ENCODE measurements at places on chromosomes 3 and 15. TPM values are rescaled to one million over a fixed set of nuclear protein-coding genes. Genes with fewer than 3 reads are reported as not detected.

DNA sequence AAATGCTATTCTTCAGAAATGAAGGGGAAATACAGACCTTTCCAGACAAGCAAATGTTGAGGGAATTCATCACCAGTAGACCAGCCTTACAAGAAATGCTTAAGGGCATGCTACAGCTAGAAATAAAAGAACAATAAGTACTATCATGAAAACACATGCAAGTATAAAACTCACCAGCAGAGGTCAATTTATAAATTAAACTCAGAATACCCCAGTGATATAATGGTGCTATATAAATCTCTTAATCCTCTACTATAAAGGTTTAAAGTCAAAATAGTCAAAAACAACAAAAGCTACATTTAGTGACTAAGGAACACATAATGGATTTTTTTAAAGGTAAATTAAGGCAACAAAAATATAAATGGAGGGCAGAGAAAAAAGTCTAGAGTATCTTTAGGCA is 142.5 kb downstream of the CPNE4 start:
- H3K27me3 ChIP-seq: peaks cover 5% of the 10 kb centered on the region
- no peaks in the 10 kb centered on the region for H3K4me1 ChIP-seq
- no peak for DNase-seq
- no peaks in the 10 kb centered on the region for H3K36me3 ChIP-seq
- H3K27ac ChIP-seq: no peak overlapping the region

DNA sequence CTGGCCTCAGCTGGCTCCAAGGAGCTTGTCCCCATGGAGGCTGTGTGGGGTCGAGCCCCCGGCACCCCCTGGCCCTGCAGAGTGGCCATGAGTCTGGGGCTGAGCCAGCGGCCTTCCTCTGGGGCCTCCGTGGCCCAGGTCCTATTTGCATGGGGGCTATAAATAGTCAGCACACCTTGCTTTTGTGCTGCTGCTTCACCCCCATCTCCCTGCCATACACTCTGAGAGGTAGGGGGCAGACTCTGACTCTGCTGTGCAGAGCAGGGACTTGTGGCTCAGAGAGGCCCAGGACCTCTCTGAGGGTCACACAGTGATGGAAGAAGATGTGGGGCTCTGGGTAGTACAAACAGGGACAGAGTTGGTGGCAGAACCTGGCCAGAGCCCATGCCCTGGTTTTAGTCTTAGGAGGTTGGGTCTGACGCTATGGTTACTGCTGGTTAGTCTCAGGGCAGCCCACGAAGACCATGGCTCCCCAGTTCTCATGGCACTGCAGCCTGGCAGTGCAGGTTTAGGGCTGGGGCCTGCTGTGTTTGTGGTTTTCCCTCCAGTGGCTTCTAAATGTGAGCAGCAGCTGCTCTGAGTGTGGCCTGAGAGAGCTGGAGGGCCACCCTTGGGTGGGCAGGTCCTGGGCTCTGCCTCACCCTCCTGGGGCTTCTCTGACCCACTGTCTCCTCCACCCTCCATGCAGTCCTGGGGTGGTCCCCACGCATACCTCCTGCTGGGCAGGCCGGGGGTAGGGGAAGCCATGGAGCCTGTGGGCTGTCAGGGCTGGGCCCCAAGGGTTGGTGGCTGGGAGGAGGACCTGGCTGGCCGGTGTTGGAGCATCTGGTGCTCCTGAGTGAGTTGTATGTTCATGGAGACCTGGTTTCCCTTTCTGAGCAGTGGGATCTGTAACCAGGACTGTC is 13.6 kb downstream of the PRKCD start:
- peaks cover 5% of the 10 kb centered on the region for H3K4me1 ChIP-seq
- H3K27ac ChIP-seq: no peak overlapping the region
- DNase-seq: no peak

DNA sequence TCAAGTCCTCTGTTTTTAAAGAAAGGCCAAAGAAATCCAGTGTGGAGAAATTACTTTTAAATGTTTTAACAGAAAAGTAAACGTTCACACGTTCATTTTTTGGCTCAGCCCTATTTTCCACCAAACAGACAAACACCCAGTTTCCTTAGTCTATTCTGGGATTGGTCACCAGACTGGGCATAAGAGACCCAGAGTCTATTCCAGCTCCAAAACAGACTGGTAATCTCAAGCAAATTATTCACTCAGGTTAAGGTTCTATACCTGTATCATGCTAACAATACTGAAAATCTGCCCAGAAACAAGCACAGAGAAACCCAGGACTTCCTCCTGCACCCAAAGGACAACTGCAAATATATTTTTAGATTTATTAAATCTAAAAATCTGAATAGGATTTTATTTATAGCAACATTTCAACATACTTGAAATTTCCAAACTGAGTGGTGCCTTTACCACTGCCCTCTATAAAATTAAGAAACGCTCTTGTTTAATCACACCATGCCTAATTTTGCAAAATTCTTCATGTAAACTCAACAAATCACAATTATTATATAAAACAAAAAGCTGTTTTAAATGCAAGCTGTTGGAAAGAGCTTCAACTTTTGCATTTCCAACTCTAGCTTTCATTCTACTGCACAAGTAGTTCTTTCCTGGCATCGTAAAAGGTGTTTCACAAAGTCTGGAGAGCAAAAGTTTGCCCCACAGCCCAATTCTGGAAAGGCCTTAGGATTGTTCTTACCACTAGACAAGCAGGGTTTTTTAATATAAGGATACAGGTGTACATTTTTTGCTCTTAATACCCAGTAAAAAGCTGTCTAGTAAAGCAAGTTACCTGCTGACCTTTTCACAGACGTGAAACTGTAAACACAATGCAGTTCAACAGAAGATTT is 18.7 kb downstream of the ZNF148 start:
- no peaks in the 10 kb centered on the region for H3K27me3 ChIP-seq
- peaks cover 6% of the 10 kb centered on the region for H3K4me1 ChIP-seq
- H3K36me3 ChIP-seq: peaks cover 20% of the 10 kb centered on the region
- DNase-seq: no peak

GRCh38 chr3:188635258-188636042 is 481.5 kb downstream of the LPP start:
- H3K36me3 ChIP-seq: peaks cover 16% of the 10 kb centered on the region
- no peak overlapping the region for H3K27ac ChIP-seq
- no peak for DNase-seq
- no peak overlapping the region for H3K4me3 ChIP-seq
- no peaks in the 10 kb centered on the region for H3K27me3 ChIP-seq

GRCh38 chr3:60017631-60018030 is 967.8 kb upstream of the CFAP20DC start:
- H3K4me1 ChIP-seq: peaks cover 42% of the 10 kb centered on the region
- H3K4me3 ChIP-seq: no peak overlapping the region
- no peak overlapping the region for H3K27ac ChIP-seq
- no peak for DNase-seq

The PLSCR5 gene
- total RNA-seq: not detected

The ZPLD1 gene
- total RNA-seq: not detected
